GM12878 (cell line): ENCODE measurements at places on chromosomes 6 and 20. TPM values are rescaled to one million over a fixed set of nuclear protein-coding genes. Genes with fewer than 3 reads are reported as not detected.

DNA sequence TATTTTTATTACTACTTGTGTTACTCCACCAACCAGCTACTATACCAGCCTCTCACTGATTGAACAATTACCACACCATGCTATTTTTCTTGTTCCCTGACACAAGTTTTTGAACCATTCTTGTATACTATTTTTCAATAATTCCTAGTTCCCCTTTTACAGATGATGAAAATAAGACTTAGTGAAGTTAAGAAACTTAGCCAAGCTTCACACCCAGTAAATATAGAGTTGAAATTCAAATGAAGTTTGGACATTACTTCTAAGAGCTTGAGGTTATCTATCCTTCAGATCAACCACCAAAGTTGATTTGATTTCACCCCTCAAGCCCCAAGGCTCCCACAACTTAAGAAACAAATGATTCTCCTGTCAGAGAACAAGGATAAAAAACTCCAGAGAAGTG, 13.1 kb upstream of the BCAS1 start:
- no peaks in the 10 kb centered on the region for H3K27me3 ChIP-seq
- no peak overlapping the region for H3K27ac ChIP-seq
- H3K4me3 ChIP-seq: no peak overlapping the region
- no peaks in the 10 kb centered on the region for H3K36me3 ChIP-seq
- H3K4me1 ChIP-seq: peaks cover 30% of the 10 kb centered on the region

DNA sequence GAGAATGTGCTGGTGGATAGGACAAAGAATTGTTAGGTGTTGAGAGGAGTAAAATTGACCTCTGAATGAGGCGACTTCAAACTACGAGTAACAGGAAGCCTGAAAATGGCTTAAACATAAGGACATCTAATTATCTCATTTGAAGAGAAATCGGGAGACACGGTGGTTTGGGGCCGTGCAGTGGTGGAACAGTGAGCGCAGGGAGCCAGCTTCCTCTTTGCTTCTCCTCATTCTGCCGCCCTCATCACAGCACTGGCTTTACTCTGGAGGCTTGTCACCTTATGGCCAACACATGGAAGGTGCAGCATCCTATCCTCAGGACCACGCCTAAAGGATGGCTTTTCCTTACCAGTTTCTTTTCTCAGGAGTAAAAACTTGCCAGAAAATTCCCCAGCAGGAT, 114.3 kb downstream of the B3GAT2 start:
- DNase-seq: no peak
- no peak overlapping the region for H3K27ac ChIP-seq
- no peaks in the 10 kb centered on the region for H3K4me1 ChIP-seq
- H3K4me3 ChIP-seq: no peak overlapping the region
- no peaks in the 10 kb centered on the region; the same call in 1 of the 2 replicates for H3K36me3 ChIP-seq

- H3K27me3 ChIP-seq: no peaks in the 10 kb centered on the region
- H3K4me3 ChIP-seq: no peak overlapping the region
- no peak overlapping the region for H3K27ac ChIP-seq
- no peaks in the 10 kb centered on the region for H3K36me3 ChIP-seq
- no peak for DNase-seq
Measured at GRCh38 chr6:78513856-78514255, 353.5 kb upstream of the IRAK1BP1 start.

- H3K4me1 ChIP-seq: peaks cover 5% of the 10 kb centered on the region
- no peaks in the 10 kb centered on the region for H3K36me3 ChIP-seq
- H3K4me3 ChIP-seq: no peak overlapping the region
- H3K27me3 ChIP-seq: no peaks in the 10 kb centered on the region
- H3K27ac ChIP-seq: no peak overlapping the region
Measured at GRCh38 chr6:16582446-16583143, 178.7 kb downstream of the ATXN1 start.

GRCh38 chr20:51961964-51962761, 159.8 kb upstream of the SALL4 start:
- H3K4me3 ChIP-seq: no peak overlapping the region
- no peaks in the 10 kb centered on the region for H3K4me1 ChIP-seq
- H3K27ac ChIP-seq: no peak overlapping the region
- H3K36me3 ChIP-seq: no peaks in the 10 kb centered on the region

DNA sequence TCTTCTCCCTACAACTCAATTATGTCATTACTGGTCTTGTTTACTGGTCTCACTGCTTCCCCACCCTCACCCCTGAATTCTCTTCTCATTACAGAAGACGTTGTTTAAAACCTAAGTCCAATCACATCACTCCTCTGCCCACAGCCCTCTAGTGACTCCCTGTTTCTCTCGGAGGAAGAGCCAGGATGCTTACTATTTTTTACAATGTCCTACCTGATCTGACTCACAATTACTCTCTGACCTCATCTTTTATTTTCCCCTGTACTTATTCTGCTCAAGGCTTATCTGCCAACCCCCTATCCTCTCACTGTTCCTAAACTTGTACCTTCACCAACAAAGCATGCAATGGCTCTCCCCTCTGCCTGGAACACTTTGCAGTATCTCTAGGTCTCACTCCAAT, 400.4 kb upstream of the PTCHD4 start:
- no peaks in the 10 kb centered on the region for H3K27me3 ChIP-seq
- no peak overlapping the region for H3K4me3 ChIP-seq
- no peaks in the 10 kb centered on the region for H3K4me1 ChIP-seq
- no peak for DNase-seq

DNA sequence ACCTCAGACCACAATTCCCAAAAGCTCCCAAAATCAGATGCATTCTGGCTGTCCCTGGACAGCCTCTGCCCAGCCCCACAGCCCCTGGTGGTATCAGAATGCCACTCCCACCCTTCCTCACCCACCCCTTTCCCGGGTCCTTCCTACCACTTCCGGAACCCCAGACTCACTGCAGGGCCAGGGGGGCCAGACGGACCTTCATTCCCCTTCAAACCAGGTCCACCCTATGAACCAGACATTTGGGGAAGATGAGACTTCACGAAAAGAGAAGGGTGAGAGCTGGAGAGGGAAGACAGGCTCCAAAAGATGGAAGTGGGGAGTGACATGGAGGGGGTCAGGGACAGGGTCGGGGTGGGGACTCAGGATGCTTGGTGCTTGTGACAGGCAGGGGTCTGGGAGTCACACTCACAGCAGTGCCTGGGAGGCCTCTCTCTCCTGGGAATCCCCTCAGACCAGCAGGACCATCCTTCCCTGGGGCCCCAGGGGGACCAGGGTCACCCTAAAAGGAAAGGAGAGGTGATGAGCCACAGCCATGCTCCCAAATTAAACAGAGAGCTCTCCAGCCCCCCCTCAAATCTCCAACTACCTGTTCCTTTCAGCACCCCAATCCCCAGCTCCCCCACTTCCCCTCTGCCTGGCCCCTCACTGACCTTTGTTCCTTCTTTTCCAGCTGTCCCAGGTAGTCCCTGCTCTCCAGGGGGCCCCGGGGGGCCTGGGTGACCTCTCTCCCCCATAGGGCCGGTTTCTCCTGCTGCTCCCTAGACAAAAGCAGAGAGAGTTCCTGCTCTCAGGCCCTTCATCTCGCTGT, 20.2 kb downstream of the COL11A2 start:
- H3K27ac ChIP-seq: no peak overlapping the region
- no peaks in the 10 kb centered on the region; the same call in 1 of the 2 replicates for H3K4me1 ChIP-seq
- H3K36me3 ChIP-seq: no peaks in the 10 kb centered on the region
- no peaks in the 10 kb centered on the region for H3K27me3 ChIP-seq
- no peak overlapping the region for H3K4me3 ChIP-seq
- no peak for DNase-seq

DNA sequence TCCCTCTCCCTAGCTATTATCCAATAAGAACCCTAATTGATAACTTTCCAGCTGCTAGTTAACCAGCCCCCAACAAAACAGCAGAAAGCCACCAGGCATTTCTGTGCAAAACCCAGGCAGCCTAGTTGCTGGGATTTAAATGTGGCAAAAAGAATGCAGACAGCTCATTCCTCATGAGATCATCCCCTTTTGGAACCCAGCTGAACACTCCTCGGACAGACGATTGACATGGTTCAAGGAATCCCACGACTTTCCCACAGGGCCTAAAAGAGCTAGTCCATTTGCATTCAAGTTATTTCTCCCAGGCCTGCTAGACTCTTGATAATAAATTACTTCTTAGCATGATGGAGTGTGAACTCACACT, 24.0 kb downstream of the JAG1 start:
- peaks cover 10% of the 10 kb centered on the region for H3K36me3 ChIP-seq
- peaks cover 16% of the 10 kb centered on the region for H3K4me1 ChIP-seq
- DNase-seq: no peak
- H3K27me3 ChIP-seq: no peaks in the 10 kb centered on the region
- H3K4me3 ChIP-seq: no peak overlapping the region
- no peak overlapping the region for H3K27ac ChIP-seq

GRCh38 chr6:37954791-37955190, 135.3 kb downstream of the ZFAND3 start:
- no peak overlapping the region for H3K4me3 ChIP-seq
- H3K4me1 ChIP-seq: peaks cover 18% of the 10 kb centered on the region
- H3K27me3 ChIP-seq: no peaks in the 10 kb centered on the region

GRCh38 chr6:30541515-30542403, 14.5 kb downstream of the GNL1 start:
- peaks cover 1% of the 10 kb centered on the region; the same call in 1 of the 2 replicates for H3K36me3 ChIP-seq
- peak overlapping the region; percentile 60 for H3K4me3 ChIP-seq
- no peaks in the 10 kb centered on the region for H3K27me3 ChIP-seq
- peaks cover 7% of the 10 kb centered on the region; the same call in 1 of the 2 replicates for H3K4me1 ChIP-seq
- DNase-seq: peak; percentile 62

- no peaks in the 10 kb centered on the region for H3K4me1 ChIP-seq
- H3K27ac ChIP-seq: no peak overlapping the region
Measured at GRCh38 chr6:72861935-72862432, 240.1 kb downstream of the KCNQ5 start.

DNA sequence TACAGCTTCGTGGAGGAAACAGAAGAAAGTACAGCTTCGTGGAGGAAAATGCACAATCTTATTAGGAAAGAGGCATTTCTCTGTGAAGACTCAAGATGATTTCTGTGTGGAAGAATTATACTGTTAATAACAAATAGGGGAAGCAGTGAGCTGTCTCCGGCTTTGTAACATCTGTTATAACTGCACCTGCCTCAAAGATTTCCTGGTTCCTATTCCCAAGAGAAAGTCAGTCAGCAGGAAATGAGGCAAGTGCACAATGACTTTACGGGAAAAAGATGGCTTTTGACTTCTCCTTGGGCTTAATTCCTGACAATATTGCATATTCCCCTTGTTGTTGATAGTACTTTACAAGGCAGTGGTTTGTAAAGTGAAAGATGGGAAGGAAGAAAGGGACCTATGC, 538.5 kb downstream of the BMP2 start:
- no peaks in the 10 kb centered on the region for H3K27me3 ChIP-seq
- H3K4me1 ChIP-seq: no peaks in the 10 kb centered on the region
- DNase-seq: no peak
- no peak overlapping the region for H3K27ac ChIP-seq
- no peak overlapping the region for H3K4me3 ChIP-seq
- no peaks in the 10 kb centered on the region for H3K36me3 ChIP-seq

GRCh38 chr6:52491203-52492069, 71.3 kb downstream of the EFHC1 start:
- H3K27me3 ChIP-seq: no peaks in the 10 kb centered on the region
- H3K4me3 ChIP-seq: peak overlapping the region; percentile 50; the same call in 1 of the 2 replicates
- peak; percentile 58 for DNase-seq
- no peaks in the 10 kb centered on the region for H3K36me3 ChIP-seq

PKIB gene
- polyA plus RNA-seq: 0.82 and 0.97 TPM in 2 replicates

MEP1A gene
- not detected in 2 replicates for polyA plus RNA-seq

ULBP3 gene
- polyA plus RNA-seq: not detected in 2 replicates

ASIP gene
- not detected in 2 replicates for polyA plus RNA-seq
